Left renal cortex interstitium (tissue), 4 donors: ENCODE measurements at places on chromosomes 3 and 15.

DNA sequence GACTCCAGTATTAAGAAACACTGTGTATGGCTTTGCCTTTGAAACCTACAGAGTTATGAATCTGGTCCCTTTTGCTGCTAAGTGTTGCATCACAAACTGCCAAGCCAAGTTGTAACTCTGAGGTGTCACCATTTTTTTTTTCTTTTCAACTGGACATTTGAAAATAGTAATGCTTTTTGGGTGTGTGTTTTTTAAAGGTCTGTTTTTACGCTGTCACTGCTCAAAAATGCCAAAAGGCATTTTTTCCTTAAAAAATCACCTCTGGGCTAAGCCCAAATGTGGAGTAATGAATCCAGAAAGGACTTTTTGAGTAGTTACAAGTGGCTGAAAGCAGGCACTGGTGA is 9.5 kb downstream of the SMAD3 start:
- DNase-seq = no peak

DNA sequence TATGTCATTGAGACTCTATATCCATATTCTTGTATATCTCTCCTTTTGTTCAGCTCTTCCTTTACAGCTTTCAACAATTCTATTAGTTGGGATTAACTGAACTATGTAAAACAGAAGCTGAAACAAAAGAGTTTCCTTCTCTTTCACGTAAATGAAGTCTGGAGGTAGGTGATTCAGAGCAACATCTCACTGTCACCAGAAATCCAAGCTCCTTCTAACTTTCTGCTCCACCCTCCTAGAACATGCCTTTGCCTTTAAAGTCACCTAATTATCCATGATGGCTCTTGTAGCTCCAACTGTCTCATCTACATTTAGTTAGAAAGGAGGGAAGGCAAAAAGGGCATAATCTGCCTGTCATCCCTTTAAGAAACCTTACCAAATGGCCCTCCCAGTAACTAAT is 458.2 kb upstream of the MDFIC2 start:
- DNase-seq = no peak

- no peak for DNase-seq
Measured at GRCh38 chr3:50044976-50045375, 43.7 kb upstream of the RBM5 start.

GRCh38 chr3:55166576-55167555 is 239.0 kb upstream of the LRTM1 start:
- DNase-seq = no peak

GRCh38 chr15:55758580-55758986 is 15.6 kb upstream of the PRTG start:
- DNase-seq = no peak

GRCh38 chr3:59692117-59692516 is 642.3 kb upstream of the CFAP20DC start:
- DNase-seq = no peak

DNA sequence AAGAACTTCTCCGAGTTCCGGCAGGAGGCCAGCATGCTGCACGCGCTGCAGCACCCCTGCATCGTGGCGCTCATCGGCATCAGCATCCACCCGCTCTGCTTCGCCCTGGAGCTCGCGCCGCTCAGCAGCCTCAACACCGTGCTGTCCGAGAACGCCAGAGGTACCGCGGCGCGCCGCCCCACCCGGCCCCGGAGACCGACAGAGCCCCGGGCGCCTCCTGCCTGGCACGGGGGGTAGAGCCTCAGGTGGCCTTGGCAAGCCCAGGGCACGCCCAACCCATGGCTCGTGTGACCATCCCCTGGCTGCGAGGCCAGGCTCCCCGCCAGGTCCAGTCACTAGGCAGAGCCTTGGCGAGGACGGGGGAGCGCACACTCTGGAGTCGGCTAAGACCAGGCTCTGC is 134.1 kb downstream of the LRRK1 start:
- no peak for DNase-seq

DNA sequence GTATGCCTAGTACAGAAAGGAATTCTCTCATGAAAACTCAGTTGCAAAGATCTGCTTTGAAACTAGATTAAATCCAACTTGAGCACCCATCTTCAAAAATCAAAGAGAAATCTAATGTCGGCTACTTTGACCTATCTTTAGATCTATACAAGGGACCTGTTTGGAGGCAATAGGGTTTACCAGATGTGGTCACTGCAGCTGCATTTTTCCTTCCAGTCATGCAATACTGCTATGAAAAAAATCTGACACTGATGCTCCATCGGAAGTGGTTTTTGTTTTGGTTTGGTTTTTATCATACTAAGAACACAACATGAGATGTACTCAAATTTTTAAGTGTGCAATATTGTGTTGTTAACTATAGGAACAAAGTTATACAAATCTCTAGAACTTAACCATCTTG is 169.5 kb downstream of the BCHE start:
- no peak for DNase-seq

DNA sequence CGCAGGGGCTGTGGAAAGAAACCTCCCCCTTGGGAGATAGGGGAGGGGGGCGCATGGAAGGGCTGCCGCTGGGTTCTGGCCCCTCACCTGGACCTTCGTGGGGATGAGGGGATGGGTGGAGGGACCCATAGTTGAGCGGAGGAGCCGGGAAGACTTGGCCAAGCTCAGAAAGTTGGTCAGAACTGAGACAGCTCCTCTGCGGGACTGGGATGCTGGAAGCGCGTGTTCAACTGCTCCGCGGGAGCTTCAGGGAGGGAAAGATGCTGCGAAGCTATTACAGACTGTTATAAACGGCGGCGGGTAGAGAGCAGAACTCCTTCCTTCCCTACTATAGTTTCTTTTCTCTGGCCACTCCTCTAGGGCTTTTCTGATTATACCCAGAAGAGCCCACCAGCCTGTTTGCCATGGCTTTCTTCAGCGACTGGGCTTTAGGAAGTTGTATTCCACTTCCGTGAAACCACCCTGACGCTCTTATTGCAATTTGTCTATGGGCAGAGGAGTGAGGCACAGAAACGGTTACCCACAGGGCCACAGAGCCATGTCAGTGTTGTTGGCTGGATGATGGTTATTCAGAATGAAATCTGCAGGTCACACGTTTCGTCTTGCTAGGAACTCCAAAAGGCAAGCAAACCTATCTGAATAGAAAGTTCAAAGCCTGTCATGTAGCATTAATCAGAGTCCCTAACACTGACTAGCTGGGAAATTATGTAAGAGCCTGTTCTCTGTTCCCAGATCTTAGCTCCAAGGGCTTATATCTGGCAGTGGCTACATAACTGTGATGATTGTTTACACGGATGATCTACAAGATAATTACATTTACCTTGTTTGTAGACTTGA is 1.1 kb downstream of the SYNPR start:
- DNase-seq = no peak

- DNase-seq = no peak
Measured at GRCh38 chr3:46887980-46888494, 10.5 kb downstream of the PTH1R start.

DNA sequence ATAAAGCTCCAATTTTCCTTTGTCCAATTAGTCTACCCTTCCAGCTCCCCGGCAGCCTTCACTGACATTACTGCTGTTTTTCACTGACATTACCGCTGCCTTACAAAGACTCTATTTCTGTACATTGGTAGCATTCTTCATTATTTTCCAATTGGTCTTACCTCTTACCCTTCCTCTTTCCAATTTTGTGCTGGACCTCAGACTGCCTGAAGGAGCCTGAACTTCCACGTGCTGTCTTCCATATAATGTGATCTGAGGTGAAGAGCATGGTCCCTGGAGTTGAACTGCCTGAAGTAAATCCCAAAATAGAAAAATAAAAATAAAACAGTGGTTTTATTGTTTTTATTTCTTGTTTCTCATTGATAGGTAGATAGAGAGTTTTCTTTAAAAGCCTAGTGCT is 9.2 kb upstream of the TNIK start:
- no peak for DNase-seq

DNA sequence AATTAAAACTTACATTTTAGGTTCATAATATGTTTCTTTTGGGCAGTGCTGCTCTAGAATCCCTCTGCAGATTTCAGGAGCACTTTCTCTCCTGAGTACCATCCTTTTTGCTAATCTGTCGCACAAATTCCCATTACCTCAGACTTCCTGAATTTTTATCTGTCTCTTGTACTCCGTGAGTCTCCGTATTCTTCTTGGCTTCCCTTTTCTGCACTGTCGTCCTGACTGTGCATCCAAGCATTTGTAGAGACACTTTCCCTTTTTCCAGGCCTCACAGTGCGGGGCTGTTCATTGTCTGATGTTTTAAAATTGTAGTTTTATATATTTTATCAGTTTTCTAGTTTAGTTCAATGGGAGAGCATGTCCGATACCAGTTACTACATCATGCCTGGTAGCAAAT is 27.3 kb downstream of the MEF2A start:
- no peak for DNase-seq

- no peak for DNase-seq
Measured at GRCh38 chr15:88385078-88385700, 82.0 kb downstream of the MRPL46 start.

- no peak for DNase-seq
Measured at GRCh38 chr3:4820296-4821121, 158.7 kb upstream of the BHLHE40 start.

- no peak for DNase-seq
Measured at GRCh38 chr15:68272721-68273271, 4.7 kb upstream of the FEM1B start.

DNA sequence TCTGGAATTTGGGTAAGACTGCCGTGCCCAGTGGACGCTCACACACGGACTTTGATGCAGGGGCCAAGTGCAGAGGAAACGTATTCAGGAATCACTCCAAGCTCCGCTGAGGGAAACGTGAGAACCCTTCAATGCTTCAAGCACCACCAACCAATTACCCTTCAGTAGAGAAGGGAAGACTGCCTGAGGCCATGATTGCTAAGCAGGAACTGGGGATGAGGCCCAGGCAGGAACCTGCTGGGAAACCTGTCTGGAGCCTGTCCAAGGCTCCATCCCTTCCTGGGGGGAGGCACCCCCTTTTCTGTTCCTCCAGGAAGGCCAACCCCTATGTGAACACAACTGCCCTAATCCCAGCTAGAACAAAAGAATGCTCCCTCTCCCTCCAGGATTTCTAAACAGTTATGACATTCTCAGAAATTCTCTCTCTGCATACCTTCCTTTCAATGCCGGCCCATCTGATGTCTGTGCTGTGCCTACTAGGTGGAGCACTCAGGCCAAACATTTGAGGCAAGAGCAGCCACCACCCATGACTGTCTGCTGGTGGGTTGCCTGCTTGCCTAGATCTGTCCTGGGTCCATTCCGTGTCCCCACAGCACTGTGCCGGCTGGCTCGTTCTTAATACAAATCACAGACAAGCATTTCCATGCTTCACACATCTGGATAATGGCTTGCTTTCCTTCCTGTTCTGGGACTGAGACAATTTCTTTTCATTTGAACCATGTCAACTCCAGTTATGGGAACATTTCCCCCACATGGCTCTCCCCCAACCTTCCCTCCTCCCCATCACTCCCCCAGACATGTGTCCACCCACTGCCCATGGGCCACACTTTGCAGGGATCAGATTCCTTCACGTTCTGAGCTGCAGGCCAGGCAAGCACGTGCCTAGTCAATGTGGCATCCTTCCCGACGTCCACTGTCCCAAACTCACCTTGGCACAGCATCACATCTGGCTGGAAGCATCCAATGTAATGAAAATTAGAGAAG is 149.4 kb downstream of the ADAMTS17 start:
- no peak for DNase-seq

- DNase-seq = no peak
Measured at GRCh38 chr3:184417619-184418327, 37.9 kb downstream of the CHRD start.

GRCh38 chr3:13655061-13655913 is 106.4 kb downstream of the FBLN2 start:
- DNase-seq = peak; percentile 59

DNA sequence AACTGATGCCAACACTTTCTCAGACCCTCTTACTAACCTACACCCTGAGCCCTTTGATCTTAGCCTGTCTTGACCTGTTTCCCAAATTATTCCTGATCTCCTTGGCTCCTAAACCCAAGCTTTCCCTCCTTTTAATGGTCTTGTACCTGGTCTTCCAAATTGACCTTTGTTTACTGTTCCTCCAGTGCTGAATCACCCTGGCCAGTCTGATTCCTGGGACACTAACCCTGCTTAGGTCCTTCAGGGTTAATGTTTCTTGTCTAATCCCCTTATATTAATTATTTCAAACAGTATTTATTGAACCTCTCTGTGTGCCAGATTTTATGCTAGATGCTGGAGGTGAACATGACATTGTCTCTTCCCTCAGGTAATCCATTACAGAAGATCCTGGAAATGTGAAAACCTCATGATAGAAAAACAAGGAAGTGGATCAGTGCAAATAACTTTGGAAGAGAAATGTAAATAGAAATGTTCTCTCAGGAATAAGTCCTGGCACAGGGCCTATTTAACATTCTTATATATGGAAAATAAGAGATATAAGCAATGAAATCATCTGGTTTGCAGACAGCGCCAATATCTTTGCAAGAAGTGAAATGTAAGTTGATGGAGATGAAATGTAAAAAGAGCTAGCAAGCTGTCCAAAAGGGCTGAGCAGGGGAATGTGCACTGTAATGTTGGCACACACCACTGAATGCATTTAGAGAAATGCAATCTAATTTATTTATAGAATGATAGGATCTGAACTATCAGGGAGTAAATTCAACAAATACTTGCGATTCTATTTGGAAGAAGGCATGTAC is 20.7 kb downstream of the HGD start:
- DNase-seq = no peak

DNA sequence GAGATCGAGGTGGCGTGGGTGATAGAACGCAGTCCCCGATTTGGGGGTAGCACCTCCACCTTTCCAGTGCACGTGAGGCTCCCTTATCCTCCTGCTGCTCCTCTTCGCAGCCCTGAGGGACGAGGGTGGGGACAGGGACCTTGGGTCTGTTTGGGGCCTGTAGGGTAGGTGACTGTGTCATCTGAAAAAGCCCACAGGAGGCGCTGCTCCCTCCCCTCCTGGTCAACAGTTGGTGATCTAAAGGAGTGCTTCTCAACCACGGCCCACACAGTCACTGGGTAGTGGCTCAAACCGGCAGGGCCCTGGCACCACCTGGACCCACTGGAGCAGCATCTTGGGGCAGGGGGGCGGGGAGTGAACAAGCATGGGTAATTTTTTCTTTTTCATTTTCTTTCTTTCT is 7.1 kb downstream of the LRRK1 start:
- DNase-seq = no peak

DNA sequence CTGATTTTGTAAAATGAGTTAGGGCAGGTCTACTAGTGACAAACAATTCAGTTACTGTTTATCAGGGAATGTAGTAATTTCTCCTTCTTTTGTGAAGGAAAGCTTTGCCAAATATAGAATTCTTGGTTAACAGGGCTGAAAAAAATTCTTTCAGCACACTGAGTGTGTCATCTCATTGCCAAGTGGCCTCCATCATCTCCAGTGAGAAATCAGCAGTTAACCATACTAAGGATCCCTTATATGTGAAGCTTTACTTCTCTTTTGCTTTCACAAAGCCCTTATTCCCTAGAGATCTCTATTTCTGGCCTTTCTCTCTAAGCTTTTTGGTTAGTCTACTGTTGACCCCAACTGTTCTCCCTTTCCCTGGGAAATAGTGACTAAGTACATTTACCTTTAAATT is 269.1 kb downstream of the SCAPER start:
- no peak for DNase-seq

DNA sequence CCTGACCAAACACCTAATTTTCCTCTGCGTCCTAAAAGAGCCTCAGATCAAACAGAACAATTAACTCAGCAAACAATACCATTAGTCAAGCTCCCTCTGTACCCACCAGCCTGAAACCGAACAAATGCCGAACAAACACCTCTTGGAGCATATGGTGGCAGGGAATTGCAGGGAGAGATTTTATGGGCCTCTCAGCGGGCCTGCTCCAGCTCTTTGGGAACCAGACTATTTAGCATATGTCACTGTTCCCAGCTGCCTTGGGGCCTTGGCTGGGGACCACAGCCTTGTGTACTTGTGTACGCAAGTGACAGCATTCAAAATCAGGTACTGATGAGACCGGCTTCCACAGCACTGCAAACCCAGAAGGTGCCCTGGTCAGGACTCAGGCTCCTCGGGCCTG is 388.8 kb upstream of the PPP2R3A start:
- DNase-seq = no peak
